GF-D8 (cell line): ENCODE measurements at places on chromosomes 3 and 15.

GRCh38 chr3:52487050-52487787, 7.9 kb upstream of the STAB1 start:
- DNase-seq, result no peak

DNA sequence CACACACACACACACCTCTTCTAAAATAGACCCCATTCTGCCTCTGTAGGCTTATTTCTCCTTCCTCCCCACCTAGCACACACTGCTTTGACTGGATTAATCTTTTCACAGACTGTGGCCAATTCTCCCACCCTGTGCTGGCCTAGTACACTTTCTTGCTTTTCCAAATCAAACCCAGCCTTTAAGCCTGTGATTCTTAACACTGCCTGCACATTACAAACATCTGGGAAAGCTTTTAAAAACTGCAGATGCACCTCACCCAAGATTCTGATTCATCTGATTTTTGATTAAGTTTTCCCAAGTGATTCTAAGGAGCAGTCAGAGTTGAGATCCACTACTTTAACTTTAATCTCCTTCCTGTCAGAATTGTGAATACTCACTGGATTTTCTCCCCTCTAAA, 12.8 kb downstream of the CSNK1G1 start:
- DNase-seq, result no peak

- DNase-seq, result no peak
Measured at GRCh38 chr3:114379266-114379665, 85.4 kb downstream of the TIGIT start.

- no peak for DNase-seq
Measured at GRCh38 chr3:172033396-172033795, 6.0 kb upstream of the FNDC3B start.

GRCh38 chr3:195013411-195014361, 257.3 kb downstream of the XXYLT1 start:
- DNase-seq, result no peak

GRCh38 chr15:55774113-55774970, 31.4 kb upstream of the PRTG start:
- no peak for DNase-seq

DNA sequence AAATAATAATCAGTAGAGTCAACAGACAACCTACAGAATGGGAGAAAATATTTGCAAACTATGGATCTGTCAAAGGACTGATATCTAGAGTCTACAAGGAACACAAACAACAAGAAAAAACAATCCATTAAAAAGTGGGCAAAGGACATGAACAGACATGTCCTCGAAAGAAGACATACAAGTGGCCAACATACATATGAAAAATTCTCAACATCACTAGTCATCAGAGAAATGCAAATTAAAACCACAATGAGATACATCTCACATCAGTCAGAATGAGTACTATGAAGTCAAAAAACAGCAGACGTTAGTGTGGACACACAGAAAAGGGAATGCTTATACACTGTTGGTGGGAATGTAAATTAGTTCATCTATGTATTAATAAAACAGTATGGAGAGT, 33.7 kb downstream of the SLC2A2 start:
- DNase-seq, result no peak

DNA sequence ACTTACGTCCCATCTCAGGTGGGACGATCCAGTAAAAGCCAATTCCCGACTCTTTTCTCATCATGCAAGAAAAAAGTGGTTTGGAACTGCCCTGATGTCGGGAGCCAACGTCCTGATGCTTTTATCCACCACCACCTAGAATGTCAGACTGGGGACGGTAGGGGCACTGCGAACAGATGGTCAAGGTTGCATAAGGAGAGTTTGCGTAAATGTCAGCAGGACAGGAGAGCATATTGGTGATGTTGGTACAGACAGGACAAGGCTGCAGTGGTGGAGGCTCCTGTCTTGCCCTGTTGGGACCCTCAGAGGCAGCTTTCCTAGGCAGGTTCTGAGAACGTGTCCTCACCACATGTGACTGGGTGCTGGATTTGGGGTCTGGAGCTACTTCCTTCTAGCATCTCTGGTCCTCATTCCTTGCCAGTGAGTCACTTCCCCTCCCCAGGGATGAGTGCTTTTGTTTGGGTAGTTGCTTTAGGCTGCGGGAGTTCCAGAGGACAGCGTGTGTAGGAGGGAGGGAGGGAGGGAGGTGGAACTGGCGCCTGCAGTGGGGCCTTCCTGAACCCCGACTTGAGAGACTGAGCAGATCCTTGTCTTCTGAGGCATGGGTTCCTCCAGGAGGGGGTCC, 21.0 kb downstream of the THSD4 start:
- no peak for DNase-seq

- no peak for DNase-seq
Measured at GRCh38 chr3:100578646-100579045, 30.8 kb upstream of the ADGRG7 start.

GRCh38 chr3:151558661-151559060, 97.8 kb upstream of the IGSF10 start:
- no peak for DNase-seq

GRCh38 chr3:187616307-187616972, 53.8 kb downstream of the SST start:
- no peak for DNase-seq

DNA sequence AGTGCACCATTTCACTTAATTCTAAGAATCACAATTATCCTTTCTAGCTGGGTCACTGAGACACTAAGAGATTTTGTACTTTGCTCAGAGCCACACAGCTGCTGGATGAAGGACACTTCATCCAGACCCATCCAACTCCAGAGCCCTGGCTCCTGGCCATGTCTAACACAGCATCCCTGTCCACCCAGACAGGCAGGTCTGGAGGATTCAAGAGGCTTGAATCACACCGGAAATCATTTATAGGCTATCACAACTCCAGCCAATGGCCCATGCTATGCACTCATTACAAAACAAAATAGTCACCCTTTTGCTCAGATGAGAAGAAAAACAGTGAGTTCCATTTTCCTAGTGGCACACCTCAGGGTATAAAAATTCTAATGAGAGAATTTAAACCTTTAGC, 198.2 kb upstream of the LMCD1 start:
- DNase-seq, result no peak

GRCh38 chr3:52073490-52073889, 17.1 kb upstream of the DUSP7 start:
- DNase-seq, result no peak

DNA sequence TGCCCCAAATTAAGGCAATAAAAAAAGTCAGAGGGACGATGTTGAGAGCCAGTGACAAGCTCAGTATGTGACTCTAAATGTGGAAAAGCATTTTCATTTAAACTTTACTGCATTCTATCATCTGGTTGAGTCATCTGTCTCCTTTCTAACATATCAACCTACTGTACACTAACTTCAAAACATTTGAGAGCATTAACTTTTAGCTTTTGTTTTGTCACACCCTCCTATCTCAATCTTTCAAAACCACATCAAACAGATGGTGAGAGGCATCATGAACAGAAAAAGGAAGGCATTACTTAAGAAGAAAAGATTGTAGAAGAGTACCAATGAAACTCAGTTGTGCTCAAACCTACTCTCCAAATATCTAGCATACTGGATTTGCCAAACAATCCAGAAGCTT, 4.8 kb downstream of the LRRC58 start:
- DNase-seq, result no peak

DNA sequence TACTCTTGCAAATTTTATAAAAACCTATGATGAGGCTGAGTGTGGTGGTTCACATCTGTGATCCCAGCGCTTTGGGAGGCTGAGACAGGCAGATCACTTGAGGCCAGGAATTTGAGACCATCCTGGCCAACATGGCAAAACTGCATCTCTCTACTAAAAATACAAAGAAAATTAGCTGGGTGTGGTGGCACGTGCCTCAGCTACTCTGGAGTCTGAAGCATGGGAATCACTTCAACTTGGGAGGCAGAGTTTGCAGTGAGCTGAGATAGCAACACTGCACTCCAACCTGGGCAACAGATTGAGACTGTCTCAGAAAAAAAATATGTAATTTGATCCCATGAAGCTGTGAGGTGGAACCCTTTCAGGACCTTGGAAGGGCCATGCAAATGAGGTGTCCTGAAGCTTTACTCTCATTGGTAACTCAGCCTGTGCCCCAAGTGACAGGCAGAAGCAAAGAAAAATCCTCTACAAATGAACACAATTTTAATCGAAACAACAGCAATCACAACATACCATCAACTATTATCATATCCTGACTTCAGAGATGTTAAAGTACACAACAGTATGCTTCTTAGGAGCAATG, 84.6 kb upstream of the CDV3 start:
- no peak for DNase-seq

DNA sequence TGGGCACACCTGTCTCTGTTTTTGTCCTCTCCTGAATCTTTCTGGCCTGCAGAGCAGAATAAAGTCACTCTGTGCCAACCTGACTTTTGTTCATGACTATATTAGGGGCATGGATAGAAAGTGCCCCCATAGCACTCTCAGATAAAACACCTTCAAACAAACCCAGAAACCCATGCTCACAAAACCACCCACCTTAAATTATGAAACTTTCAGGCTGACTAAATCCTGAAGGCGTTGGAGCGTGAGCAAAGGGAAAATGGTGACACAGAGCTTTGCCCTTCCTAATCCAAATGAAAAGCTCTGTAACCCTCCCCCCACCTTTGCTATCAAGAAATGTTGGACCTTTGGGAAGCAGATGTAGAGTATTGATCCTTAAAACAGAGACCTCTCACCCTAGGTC, 138.9 kb downstream of the IGF1R start:
- DNase-seq, result no peak

- no peak for DNase-seq
Measured at GRCh38 chr3:53238886-53239285, 16.9 kb downstream of the TKT start.

DNA sequence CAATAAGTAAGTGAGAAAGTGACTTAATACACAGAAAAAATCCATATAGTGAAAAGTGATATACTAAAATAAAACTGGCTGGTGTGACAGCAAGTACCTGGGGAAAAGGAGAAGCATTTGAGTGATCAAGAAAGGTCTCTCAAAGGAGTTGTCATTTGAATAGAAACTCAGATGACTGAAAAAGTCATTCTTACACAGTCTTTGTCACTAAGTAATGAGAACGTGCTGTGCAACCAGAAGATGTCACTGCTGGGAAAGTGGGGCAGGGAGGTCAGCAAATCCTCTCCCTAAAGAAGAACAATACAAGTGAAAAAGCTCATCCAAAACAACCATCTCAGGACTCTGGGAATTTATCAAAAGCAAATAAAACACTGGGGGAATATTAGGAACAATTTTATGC, 317.5 kb upstream of the TRIM42 start:
- DNase-seq, result no peak

DNA sequence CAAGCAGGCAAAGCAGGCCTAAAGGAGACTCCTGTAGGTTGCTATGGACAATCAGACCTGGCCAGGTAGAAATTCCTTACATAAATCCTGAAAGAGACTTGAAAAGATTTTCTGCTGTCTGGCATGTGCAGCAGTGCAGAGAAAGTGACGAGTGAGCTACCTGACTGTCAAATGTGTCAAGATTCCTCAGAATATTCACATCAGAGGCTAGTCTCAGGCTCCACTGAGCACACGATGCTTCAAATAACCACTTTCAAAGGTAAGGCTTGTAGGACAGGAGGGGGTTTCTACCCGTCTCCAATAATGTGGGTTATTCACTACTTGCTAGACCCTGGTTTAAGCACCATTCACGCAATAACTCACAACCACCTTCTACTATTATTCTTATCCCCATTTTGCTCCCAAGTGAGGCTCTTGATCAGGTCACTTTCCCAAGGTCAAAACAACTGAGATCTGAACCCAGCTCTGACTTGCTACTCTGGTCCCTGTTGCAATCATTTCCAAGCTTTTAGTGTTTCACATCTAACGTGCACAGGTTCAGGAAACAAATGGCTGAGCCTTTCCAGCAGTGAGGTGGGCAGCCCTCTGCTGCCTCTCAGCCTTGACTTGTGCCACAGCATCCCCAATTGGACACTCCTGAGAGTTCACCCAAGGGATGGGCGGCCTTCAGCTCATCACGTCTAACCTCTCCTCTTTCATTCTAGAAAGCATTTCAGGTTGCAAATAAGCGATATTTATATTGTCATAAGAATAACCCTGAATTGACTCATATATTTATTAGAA, 329.9 kb upstream of the WNT5A start:
- DNase-seq, result no peak

- no peak for DNase-seq
Measured at GRCh38 chr3:57646723-57647122, 46.2 kb downstream of the DENND6A start.

GRCh38 chr3:47323431-47324277, 40.9 kb downstream of the KLHL18 start:
- DNase-seq, result no peak

DNA sequence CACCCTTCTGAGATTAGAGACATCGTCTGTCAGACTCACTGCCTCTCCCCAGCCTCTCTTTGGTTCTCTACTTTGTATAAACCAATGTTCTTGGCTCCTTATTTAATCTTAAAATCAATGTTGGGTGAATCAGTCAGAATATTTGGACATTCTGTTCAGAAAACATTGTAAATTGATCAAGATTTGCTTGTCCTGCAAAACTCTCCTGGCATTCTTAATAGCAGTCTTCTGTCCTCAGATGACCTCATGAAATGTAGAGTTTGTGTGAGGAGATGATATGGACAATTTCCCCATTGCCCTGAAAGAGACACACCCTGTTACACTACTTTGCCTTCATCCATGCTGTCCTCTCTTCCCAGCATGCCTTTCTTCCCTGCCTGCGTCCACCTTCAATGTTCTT, 33.6 kb downstream of the CD200R1L start:
- DNase-seq, result no peak

DNA sequence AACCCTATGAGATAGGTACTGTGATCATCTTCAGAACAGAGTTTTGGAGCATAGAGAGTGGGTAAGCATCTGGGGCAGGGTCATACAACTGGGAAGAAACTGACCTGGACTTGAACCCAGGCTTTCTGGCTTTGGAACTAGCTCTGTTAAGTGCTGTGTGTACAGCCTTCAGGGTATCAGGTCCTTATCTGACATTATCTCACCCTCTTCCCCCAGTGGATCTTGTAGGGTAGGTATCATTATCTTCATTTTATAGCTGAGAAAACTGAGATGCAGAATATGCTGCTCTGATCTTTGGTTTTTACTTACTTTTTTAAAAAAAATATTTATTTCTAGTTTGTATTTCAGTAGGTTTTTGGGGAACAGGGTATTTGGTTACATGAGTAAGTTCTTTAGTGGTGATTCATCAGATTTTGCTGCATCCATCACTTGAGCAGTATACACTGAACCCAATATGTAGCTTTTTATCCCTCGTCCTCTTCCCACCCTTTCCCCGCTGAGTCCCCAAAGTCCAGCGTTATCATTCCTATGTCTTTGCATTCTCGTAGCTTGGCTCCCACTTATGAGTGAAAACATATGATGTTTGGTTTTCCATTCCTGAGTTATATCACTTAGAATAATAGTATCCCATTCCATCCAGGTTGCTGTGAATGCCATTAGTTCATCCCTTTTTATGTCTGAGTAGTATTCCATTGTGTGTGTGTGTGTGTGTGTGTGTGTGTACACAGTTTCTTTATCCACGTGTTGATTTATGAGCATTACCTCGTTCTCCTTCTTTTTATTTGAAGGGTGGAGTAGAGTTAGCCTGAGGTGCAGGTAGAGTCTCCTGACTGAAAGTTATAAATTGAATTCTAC, 271.2 kb downstream of the PTPRG start:
- DNase-seq, result no peak

- no peak for DNase-seq
Measured at GRCh38 chr15:39792844-39793335, 10.2 kb upstream of the FSIP1 start.
